Stimulated activated CD8-positive, alpha-beta memory T cell treated with anti-CD3 and anti-CD28 coated beads, Interleukin-4, amount 100 ng/mL, for 1 hour (primary cell): ENCODE measurements at places on chromosomes 1 and 21.

GRCh38 chr21:44485254-44485793 lies 30.0 kb downstream of the LRRC3 start:
- DNase-seq: peak; percentile 17

DNA sequence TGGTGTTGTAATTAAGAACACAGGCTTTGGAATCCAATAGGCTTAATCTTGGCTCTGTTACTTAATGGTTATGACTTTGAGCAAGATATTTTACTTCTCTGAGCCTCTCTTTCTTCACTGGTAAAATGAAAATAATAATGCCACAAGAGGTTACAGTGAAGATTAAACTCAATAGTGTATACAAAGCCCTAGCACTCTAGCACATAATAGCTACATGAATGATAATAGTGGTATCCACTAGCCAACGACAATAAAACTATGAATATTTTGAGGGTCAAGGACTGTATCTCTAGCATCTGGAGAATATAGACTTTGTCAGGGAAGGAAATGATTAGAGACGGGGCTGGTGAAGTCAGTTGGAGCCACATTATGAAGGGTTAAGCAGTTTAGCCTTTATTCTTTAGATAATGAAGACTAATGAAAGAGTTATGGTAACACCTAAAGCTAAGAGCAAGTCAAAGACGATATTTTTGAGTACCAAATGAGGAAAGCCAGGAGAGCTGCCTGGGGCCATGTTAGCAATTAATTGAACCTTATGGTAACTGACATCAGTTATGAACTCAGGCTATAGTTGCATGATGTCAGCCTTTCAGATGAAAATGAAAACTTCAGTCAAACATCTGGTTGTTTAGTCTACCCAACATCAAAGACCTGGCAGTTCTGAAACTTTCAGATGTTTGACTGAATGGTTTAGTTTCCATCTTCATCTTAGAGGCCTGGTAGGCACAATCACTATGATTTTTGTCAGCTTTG lies 32.8 kb upstream of the RNF11 start:
- no peak for DNase-seq

GRCh38 chr1:212488436-212489283 lies 55.9 kb downstream of the NENF start:
- DNase-seq: no peak

DNA sequence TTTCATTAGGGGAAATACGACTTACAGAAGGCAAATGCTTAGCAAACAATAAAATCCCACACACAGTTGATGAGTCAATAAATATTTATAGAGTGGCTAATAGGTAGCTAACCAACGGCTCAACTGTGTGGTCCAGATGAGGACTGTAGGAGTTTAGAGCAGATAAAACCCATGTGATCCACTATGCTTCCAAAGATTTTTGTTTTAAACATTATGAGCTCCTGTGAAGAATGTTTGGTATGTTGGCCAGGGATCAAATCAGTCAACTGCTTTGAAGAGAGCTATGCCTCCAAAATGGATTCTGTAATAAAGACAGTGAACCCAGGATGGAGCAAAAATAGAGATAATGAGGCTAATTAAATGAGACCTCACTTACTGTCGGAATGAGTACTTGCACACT lies 72.3 kb upstream of the COL11A1 start:
- no peak for DNase-seq

DNA sequence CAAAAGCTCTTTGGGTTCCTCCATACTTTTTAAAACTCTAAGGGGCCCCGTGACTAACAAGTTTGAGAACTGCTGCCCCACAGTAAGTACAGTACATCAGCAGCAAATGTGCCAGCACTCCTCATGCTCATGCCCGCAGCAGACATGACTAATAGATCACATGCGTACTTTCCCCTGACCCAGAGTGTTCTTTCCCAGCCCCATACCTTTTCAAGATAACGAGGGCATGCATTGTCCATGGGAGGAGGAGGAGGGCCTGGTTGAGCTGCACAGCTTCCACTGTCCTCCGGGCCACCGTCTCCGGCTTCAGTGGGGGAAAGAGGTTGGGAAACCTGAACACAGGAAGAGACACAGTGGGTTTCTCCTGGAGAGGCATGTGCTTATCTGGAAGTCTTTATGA lies 45.5 kb downstream of the DHRS3 start:
- no peak for DNase-seq

DNA sequence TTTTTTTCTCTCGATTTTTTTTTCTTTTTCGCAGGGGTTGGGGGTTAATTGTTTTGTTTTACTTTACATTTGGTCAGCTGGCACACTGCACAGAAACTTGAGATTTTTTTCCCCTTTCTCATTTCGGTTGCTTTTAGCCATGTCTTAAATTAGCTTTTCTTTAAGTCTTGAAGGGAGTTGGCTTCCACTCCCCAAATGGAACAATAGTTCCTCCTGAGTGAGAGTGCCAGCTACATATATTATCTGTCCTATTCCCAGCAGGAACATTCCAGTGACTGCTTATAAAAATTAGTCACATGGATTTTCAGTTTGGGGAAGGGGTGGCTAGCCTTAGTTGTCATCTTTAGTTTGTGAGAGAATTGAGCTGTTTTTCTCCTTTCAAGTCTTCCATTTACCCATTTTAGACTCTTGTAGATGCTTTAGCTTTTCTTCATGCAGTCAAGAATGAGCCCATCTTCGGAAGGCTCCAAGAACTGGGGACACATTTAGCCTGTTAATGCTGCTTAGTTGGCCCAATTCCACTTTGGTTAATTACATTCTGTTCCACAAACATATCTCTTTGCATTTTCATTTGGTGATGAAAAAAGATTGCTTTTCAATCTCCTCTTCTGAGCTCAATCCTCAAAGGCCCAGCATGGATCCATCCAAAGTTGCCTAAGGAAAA lies 510.1 kb upstream of the CXADR start:
- DNase-seq: no peak
